Mesothelial cell of epicardium (in vitro differentiated cells): ENCODE measurements at places on chromosomes 6 and 20.

GRCh38 chr6:117624869-117625481 is 22.7 kb upstream of the GOPC start:
- DNase-seq: no peak

DNA sequence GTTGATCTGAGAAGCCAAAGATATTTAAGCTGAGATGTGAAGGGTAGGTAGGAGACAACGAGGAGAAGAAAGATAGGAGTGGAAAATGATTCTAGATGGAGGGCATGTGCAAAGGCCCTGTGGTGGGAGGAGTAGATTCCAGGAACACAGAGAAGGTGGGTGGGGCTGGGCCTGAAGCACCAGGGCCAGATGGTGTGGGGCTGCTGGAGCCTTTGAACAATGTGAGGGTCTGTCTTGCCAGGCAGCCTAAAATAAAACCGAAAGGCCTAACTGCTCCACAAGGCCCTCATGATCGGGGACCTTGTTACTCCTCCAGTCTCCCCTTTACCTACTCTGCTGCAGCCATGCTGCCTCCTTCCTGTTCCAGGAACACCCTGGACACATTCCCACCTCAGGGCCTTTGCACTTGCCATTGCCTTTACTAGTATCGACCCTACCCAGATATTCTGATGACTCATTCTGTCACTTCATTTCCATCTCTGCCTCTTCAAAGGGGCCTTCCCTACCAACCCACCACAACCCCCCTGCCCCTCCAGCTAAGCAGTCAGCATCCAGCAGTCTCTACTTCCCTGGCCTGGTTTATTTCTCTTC is 20.0 kb downstream of the FAM110A start:
- no peak for DNase-seq

DNA sequence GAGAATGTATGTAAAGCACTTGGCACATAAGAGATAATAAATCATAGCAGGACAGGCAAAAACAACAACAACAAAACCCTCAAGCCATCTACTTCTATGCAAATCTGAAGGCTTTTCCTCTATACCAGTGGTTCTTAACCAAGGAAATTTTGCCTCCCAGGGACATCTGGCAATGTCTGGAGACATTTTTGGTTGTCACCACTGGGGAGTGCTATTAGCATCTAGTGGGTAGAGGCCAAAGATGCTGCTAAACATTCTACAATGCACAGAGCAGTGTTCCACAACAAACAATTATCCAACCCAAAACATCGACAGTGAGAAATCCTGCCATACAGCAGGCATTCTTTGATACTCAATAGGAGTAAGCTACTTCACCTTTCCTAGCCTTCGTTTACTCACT is 28.2 kb downstream of the NDRG3 start:
- DNase-seq: no peak

DNA sequence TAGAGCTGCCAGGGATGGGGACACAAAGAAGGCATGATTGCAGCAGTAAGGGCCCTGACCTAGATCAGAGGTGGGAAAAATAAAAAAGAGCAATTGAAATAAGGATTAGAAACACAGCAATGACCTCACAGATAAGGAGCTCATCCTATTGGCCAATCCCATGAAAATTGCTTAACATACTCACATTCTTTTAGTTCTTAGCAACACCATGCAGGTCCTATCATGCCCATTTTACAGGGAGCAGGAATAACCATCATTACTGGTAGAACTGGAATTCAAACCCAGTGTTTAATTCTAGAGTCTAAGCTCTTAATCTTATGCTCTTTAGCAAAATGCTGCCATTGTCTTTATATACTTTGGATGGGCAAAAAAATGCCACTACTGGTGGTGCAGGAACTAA is 267.7 kb downstream of the RNF144B start:
- no peak for DNase-seq

- no peak for DNase-seq
Observed at GRCh38 chr6:158564243-158565121, 4.6 kb downstream of the TMEM181 start.

- DNase-seq: no peak
Observed at GRCh38 chr6:50030777-50031562, 9.2 kb upstream of the DEFB110 start.

- DNase-seq: no peak
Observed at GRCh38 chr20:57947421-57948179, 237.8 kb upstream of the PMEPA1 start.

DNA sequence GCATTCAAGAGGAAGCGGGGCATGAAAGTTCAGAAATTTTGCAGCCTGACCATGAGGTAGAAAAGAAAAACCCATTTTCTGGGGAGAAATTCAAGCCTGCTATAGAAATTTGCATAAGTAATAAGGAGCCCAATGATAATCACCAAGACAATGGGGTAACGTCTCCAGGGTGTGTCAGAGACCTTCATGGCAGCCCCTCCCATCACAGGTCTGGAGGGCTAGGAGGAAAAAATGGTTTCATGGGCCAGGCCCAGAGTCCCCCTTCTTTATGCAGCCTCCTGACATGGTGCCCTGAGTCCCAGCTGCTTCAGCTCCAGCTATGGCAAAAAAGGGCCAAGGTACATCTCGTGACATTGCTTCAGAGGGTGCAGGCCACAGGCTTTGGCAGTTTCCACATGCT is 618.5 kb downstream of the EYS start:
- no peak for DNase-seq

DNA sequence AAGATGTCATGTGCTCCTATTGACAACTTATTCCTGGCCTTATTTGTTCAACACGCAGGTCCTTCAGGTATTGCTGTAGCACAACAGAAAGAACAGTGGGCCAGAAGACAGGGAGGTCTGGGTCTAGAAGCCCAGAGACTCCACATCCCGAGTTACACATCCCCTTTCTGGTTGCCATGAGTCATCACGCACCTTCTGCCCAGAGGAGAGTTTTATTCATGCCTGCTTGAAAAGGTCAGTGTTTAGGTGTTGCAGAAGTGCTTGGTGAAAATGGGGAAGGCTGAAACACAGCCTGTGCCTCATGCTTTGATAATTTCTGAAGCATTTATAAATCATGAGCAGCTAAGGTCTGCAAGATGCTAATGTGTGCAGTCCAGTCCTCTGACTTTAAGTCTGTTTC is 256.4 kb downstream of the GMPR start:
- DNase-seq: no peak

- no peak for DNase-seq
Observed at GRCh38 chr20:57705127-57705899, 4.5 kb downstream of the PMEPA1 start.
